ENCODE measurements at places on chromosomes 2 and 18. TPM values are rescaled to one million over a fixed set of nuclear protein-coding genes. Genes with fewer than 3 reads are reported as not detected.

DNA sequence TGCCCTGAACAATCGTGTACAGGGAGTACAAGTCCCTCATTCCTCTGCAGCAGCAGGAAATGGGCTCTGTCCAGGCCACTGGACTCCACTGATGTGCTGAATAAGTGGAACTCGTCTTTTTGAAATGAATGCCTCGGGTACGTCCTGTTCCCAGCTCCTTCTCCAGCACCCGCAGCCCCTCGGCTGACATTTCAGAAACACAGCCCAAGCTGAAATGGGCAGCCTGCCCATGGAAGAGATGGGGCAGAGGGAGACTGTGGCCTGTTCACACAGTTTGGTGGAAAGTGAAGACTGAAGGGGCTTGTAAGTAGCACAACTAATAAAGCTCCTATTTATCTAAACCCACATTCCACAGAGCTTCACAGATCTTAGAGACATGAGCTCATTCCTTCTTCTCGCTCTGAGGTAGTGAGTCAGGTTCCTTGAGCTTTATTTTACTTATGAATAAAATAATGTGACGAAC lies 498.6 kb downstream of the TXNL1 start:
- no peak for DNase-seq

- DNase-seq: no peak
Observed at GRCh38 chr18:53458944-53459580, 765.4 kb downstream of the MBD2 start.

DNA sequence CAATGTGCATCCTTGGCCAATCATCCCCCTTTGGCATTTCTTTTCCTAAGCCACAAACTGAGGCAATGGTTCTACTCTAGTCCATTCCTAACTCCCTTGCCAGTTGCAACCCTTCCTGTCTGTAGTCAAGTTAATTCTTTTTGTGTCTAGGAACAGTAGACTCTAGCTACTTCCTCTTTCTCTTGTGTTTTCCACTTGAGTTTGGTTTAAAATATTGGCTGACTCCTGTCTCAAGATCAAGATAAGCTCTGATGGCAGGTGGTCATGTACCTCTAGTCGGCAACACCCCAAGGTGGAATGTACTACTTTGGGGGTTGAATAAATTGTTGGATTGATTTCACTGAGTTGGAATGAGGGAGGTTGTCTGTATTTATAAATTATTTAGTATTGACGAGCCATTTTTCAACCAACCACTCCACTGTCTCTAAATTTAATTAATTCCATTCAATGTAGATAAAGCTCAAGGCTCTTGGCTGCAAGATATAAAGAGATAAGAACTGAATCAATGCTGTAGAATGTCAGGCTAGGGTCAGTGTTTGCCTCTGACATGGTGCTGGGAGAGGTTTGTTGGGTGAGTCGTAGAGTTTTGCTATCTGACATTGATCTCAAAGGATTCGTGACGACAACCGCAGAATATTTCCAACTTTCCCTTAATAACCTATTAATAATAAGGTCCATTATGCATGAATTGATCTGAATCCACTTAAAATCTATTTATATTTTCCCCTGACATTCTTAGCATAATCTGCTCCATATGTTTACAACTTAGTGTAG lies 188.7 kb upstream of the APCDD1 start:
- no peak for DNase-seq

DNA sequence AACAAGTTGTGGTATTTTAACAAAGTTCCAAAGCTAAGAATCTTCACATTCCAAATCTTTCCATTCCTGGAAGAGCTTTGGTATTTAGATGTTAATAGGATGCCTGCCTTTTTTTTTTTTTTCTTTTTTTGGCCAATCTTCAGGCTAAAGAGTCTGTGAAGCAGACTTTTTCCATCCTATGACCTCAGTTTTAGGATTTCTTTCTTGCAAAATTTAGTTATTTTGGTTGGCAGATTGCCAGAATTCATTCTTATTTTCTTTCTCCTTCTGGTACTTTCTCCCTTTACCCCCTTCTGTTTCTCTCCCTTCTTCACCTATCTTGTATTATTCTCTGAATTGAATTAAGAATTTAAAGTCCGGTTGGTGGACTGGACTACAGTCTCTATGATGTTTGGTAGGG lies 217.8 kb upstream of the REV1 start:
- no peak for DNase-seq

GRCh38 chr18:62505669-62506494 lies 16.9 kb upstream of the ZCCHC2 start:
- no peak for DNase-seq

- peak; percentile 54 for DNase-seq
Observed at GRCh38 chr18:13800505-13801259, 23.3 kb upstream of the MC5R start.

DNA sequence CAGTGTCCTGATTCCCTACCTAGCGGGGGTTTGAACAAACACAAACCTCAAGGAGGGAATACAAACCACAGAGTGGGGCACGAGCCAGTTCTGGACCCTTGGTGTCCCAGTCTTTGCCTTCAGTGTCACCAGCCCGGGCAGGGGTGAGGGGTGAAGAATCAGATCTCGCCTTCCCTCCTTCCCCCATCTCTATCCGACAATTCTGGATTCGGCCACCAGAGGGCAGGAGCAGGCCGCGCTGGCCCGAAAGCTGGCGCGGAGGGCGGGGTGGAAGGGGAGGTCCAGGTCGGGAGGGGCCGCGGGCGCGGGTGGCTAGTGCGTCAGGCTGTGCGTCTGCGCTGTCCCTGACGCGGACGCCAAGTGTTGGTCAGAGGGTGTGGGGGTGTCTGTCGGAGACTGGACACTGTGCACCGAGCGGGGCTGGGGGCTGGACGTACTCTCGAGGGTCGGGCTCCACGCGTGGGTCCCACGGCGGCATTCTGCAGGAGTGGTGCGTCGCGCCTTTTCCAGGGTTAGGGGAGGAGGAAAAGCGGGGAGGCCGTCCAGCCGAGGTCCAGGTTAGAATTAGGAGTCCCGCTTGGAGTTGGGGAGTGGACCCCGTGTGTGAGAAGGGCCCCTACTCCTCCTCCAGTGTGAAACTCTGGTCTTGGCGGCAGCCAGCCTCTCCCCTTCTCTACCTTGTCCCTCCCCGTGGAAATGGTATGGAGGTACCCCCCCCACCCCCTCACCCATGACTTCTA lies 2.9 kb upstream of the CRYBA2 start:
- DNase-seq: peak; percentile 96

DNA sequence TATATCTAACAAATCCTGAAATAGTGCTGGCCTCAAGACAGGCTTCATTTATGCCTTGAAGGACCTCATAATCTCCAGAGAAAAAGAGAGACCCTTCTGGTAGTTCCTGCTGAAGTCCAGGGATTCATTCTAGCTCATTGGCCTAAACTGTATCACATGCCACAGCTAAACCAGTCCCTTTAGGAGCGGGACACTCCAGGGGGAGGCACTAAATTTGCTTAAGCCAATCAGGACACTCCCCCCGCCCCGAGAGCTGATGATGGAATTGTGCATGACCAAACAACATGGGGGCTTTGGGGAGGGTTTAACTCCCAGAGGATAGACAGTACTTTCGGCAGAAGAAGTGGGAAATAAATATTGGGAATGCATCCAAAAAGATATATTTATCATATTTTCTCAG lies 36.4 kb upstream of the CXCR4 start:
- DNase-seq: no peak

- no peak for DNase-seq
Observed at GRCh38 chr2:197369933-197370320, 59.3 kb upstream of the ANKRD44 start.

GRCh38 chr18:57836557-57836956 lies 33.4 kb upstream of the ATP8B1 start:
- DNase-seq: no peak

GRCh38 chr2:22855761-22856184 lies 529.2 kb upstream of the KLHL29 start:
- DNase-seq: no peak

GRCh38 chr2:175832866-175833265 lies 169.2 kb downstream of the LNPK start:
- no peak for DNase-seq

DNA sequence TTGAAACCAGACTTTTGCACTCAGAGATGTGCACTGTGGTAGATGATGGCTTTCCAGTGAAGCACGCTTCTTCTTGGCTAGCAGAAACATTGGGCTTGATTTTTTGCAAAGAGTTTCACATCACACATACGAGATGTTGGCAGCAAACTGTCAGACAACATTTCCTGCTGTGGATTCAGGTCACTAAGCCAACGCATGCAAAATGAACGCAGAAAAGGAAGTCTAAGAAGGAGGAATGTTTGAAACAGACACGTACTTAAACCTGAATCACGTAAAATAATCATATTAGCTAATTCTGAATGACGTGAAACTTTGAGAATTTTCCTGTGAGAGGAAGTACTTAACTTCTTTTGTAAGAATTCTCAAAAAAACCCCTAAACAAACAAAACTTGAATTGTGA lies 88.1 kb downstream of the EPB41L3 start:
- no peak for DNase-seq

GRCh38 chr2:11822746-11823451 lies 76.5 kb downstream of the LPIN1 start:
- DNase-seq: peak; percentile 61

- DNase-seq: peak; percentile 96
Observed at GRCh38 chr2:69436938-69437750, at the start of gene NFU1. Gene NFU1 (minus strand): TSS chr2:69437435. CDS start chr2:69437422, 13 bp downstream.

DNA sequence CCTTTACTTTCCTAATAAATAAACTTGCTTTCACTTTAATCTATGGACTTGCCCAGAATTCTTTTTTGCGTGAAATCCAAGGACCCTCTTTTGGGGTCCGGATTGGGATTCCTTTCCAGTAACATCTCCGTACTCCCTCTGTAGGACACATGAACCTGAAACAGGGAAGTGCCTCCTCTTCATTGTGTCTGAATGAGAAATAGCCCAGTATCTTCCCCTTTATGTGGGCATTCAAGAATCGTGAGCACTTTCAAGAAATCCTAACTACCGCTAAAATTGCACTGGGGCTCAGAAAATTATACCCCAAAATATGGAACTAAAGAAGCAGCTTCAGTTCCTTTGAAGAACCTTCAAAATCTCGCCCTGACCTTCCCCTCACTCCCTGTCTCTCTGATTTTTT lies 7.8 kb upstream of the POMC start:
- no peak for DNase-seq

GRCh38 chr2:142724186-142724585 lies 153.3 kb upstream of the KYNU start:
- no peak for DNase-seq

- DNase-seq: no peak
Observed at GRCh38 chr2:14907014-14907612, 274.6 kb downstream of the LRATD1 start.

- DNase-seq: no peak
Observed at GRCh38 chr18:28113271-28114029, 63.5 kb downstream of the CDH2 start.

GRCh38 chr2:100275200-100275589 lies 47.1 kb downstream of the LONRF2 start:
- no peak for DNase-seq

DNA sequence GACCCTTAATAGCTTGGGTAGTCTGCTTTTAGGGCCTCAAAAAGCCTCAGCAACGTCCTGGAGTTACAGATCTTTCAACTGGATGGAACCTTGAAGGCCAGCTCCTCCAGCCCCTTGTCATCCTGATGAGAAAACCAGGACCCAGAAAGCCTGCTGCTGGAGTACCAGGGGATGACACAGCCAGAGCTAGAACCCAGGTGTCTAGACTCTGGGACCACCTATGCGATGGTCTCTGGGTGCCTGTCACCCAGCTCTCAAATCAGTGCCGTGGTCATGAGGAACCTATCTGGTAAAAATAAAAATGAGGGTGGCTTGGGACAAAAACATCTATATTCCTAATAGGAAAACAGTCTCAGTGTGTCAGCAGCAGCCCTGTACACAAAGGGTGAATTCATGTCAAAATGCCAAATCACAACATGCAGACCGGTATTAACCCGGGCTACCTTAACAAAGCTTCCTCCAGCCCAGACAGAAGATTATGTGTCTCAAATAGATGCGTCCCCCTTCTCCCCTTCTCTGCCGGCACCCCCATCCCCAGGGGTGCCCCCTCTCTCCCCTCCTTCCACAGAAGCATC lies 28.5 kb downstream of the SMAD7 start:
- no peak for DNase-seq

DNA sequence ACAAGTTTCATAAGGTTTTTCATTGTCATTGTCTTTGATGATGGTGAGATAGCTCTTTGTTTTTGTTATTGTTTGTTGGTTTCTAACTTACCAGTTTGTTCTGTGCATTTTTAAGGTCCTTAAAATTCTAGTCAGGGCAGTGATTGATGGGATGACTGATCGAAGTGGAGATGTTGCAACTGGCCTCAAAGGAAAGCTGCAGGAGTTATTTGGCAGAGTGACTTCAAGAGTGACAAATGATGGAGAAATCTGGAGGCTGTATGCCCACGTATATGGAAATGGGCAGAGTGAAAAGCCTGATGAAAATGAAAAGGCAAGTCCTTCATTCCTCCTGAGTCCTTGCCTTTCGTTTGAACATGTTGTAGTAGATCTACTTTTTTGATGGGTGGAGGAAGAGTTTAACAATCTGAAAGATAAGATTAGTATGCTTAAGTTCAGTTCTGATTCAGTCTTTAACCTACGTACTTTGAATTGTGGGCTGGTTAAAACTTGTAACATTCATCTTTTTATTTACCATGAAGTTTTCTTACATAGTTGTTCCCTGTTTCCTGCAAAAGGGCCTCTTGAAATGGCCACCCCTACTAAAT lies 135.8 kb upstream of the LTBP1 start:
- DNase-seq: no peak

- no peak for DNase-seq
Observed at GRCh38 chr2:186544255-186544675, 45.6 kb upstream of the ITGAV start.

GRCh38 chr2:78940998-78941397 lies 84.5 kb upstream of the REG3G start:
- no peak for DNase-seq

GRCh38 chr2:141348481-141348880 lies 782.3 kb downstream of the LRP1B start:
- no peak for DNase-seq

Gene PER2
- total RNA-seq: 28.7 TPM

Gene MAP3K19
- total RNA-seq: 3.8 TPM

Gene EMILIN1
- 158 TPM for total RNA-seq

Gene FABP1
- total RNA-seq: not detected

Gene C2orf72
- total RNA-seq: not detected

Gene POTEJ
- 0.30 TPM for total RNA-seq

Gene CHCHD5
- 13.6 TPM for total RNA-seq

Gene CCDC74B
- 13.6 TPM for total RNA-seq

Gene GLI2
- 5.7 TPM for total RNA-seq

Gene SLC38A11
- total RNA-seq: 0.40 TPM

Gene GALNT3
- 52.3 TPM for total RNA-seq

Gene GTF3C2
- 104 TPM for total RNA-seq

Gene DLX2
- total RNA-seq: not detected

Gene TRIM43
- not detected for total RNA-seq

Gene AP1S3
- 9.5 TPM for total RNA-seq

Gene MEIS1
- total RNA-seq: 23.1 TPM

Gene LCT
- not detected for total RNA-seq

Gene OTOS
- not detected for total RNA-seq

Gene ANKRD62
- total RNA-seq: not detected

Gene SLC8A1
- 22.0 TPM for total RNA-seq

Gene IL36A
- total RNA-seq: not detected

Gene TRIB2
- 53.6 TPM for total RNA-seq

Gene PROC
- 0.61 TPM for total RNA-seq

Measured in upper lobe of left lung (tissue), 6 donors.